A549 (cell line): ENCODE measurements at places on chromosomes 13 and 19. TPM values are rescaled to one million over a fixed set of nuclear protein-coding genes. Genes with fewer than 3 reads are reported as not detected.

Gene CD79A
- 0.29 to 0.54 TPM (median 0.29 TPM) in 3 replicates for polyA plus RNA-seq

Gene ZNF529
- 3.1 to 3.6 TPM (median 3.2 TPM) in 3 replicates for polyA plus RNA-seq

Gene ERICH6B
- not detected in 3 replicates for polyA plus RNA-seq

Gene CASP14
- not detected in 3 replicates for polyA plus RNA-seq

Gene ACP7
- polyA plus RNA-seq, result 0.25 to 0.44 TPM (median 0.28 TPM) in 3 replicates

Gene COLGALT1
- polyA plus RNA-seq, result 54.5 to 57.2 TPM (median 57.1 TPM) in 3 replicates

- no peak for DNase-seq
These were observed 25.3 kb downstream of the PEPD start for GRCh38 chr19:33496038-33496895.

GRCh38 chr13:30030141-30030750 is 179.8 kb upstream of the UBL3 start:
- no peak for DNase-seq

- peak; percentile 76 for DNase-seq
These were observed 767 bp upstream of the GADD45B start for GRCh38 chr19:2475018-2475701.

GRCh38 chr19:9940778-9941177 is 4.5 kb upstream of the OLFM2 start:
- DNase-seq, result no peak

GRCh38 chr13:80448725-80449124 is 107.8 kb upstream of the SPRY2 start:
- no peak for DNase-seq

- DNase-seq, result no peak
These were observed 22.3 kb upstream of the CYSLTR2 start for GRCh38 chr13:48631441-48631840.

DNA sequence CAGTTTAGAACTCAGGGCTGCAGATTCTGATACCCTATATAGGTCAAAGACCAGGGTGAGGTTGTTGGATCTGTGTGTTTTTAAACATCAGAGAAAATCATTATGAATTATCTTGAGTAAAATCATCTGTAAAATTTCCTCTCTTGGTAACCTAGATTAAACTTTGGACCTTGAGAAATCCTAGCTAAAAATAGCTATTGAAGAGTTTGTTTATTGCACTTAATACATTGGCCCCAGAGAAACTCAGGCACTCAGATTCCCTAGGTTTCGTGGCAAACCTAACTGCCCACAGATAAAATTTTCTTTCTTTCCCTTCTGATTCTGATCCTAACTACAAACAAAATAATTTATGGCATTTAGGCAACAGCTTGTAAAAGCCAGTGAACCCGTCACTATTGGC is 102.3 kb downstream of the GPC6 start:
- DNase-seq, result no peak
